GM23248 (cell line): ENCODE measurements at places on chromosomes 2 and 18. TPM values are rescaled to one million over a fixed set of nuclear protein-coding genes. Genes with fewer than 3 reads are reported as not detected.

DNA sequence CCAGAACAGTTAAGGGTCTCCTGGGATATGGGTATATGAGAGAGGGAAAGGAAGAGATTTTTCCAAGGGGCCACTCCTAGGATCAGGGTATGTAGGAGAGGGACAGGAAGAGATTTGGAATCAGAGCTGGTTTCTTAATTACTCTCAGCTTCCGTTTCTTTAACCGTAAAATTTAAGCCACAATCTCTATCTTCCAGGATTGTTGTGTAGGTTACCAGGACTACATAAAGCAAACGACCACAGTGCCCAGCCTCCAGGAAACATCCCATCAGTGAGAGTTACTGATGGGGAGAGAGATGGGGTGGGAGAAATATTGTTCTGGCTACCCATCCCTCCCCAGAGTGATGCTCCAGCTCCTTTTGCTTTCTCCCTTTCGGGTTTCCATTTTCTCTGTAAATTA, 114.6 kb upstream of the THUMPD2 start:
- no peak for DNase-seq

DNA sequence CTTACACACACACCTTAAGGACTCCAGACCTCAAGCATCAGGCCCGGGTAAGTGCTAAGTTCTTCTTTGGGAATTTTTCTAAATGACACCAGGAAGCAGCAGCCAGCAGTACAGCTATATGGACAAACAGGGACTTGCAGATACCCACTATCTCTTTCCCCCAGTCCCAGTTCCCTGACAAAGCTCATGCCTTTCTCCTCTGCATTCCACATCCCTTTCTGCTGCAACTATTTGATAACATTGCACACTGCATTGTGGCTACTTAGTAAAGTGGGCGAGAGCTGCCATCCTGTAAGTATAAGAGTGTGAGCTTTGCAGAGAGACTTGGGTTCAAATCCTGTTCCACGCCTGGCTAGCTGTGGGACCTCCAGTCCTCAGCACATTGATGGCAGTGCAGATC, 14.0 kb upstream of the CD226 start:
- DNase-seq, result no peak

- DNase-seq, result no peak
Measured at GRCh38 chr2:26653207-26654060, 12.3 kb upstream of the CIB4 start.

DNA sequence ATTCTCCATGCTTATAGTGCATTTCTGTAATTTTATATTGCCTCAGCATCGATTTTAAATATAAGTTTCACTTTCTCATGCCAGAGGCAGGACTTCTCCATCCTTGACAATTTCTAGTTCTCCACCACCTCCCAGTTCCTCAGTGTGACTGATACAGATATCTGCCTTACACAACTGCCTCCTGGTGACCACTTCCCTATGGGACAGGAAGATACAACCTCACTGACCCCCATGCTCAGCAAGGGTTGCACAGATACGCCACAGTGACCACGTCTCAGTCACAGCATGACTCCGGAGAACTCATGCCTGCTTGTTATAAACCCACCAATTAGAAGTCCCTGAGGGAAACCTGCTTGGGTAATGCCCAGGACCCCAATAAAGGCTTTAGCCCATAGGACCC, 284.0 kb upstream of the MC4R start:
- DNase-seq, result no peak

DNA sequence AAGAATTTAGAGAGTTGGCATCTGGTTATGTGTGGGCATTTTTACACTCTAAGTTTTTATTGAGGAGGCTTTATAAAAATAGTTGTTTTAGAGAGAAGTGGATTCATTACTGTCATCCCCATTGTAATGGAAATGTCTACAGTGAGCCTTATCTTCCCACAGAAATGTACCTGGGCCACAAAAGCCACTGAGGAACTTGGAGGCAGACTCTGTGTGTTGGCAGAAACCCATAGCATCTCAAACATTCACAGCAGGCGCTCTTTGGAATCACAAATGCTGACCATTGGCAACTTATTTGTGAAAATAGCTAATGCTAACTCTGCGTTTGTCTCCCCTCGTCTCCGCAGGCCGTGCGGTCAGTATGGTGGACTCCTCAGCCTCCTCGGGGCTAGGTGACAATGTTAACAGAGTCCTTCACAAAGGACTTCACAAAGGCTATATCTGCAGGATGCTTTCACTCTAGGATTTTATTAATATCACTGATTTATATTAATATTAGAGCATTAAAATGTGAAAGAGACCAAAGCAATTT, 689.1 kb upstream of the POU3F3 start:
- no peak for DNase-seq

GRCh38 chr18:6649421-6650126, 79.9 kb upstream of the ARHGAP28 start:
- DNase-seq, result no peak

DNA sequence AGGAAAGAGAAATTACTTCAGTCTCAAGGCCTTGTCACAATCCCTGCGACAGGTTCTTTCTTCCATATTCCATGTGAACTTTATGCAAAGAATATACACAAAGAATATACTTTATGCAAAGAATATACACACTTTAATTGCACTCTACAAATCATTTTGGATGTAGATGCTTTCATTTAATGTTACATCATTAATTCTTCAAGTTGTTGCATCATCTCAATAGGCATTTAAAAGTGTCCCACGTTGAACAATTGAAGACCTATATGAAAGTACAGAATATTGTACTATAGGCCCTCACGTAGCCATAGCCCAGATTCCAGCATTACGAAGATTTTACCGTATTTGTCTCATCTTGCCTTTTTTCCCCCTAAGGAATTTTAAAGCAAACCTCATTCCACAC, 33.1 kb upstream of the MAL start:
- no peak for DNase-seq

DNA sequence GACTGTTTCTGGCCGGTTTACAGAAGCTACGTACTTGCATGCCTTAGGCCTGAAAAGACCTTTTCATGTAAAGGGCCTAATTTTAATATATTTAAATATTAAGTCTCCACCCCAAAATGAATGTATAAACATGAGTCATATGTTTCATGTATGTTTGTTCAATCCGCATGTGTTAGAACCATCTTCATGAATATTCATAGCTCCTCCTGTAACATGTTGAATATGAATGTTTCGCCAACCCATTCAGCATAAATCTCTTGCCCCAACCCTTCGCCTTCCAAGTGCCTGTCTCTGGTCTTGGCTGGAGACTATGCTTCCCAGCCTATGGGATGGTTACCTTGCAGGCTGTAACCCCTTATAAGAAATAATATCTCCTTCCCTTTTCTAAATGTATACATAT, 212.5 kb downstream of the SCG2 start:
- DNase-seq, result no peak

- DNase-seq, result peak; percentile 52
Measured at GRCh38 chr18:59954755-59955156, 55.0 kb downstream of the PMAIP1 start.

DNA sequence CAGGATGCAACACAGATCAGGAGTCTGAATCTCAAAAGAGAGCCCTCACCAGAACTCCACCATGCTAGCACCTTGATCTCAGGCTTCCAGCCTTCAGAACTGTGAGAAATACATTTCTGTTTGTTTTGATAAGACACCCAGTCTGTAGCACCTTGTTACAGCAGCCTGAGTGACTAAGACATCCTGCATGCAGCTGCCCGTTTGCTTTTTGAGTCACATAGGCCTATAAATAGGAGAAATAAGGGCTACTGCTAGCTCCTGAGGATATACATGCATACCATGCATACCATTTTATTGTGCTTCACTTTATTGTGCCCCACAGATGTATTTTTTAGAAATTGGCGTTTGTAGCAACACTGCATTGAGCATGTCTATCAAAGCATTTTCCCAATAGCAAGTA, 337.8 kb downstream of the CDH2 start:
- peak; percentile 76 for DNase-seq

GRCh38 chr18:14978962-14979535, 231.1 kb downstream of the ANKRD30B start:
- DNase-seq, result peak; percentile 49

DNA sequence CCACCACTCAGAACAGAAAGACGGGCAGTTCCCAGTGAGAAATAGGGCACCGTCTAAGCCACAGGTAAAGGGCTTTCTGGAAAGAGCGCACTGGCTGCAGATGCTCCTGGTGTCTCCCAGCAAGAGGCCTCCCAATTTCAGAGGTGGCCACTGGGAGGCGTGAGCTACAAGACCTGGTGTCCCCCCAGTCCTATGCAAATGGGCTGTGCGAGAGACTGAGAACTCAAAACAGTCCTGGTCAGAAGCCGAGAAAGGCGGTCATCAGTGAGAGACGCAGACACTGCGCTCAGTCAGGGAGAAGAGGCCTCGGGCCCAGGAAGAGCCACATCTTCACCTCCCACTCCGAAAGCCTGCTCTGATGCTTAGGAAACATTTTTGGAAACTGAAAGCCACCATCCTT, 179.5 kb downstream of the EIPR1 start:
- no peak for DNase-seq

DNA sequence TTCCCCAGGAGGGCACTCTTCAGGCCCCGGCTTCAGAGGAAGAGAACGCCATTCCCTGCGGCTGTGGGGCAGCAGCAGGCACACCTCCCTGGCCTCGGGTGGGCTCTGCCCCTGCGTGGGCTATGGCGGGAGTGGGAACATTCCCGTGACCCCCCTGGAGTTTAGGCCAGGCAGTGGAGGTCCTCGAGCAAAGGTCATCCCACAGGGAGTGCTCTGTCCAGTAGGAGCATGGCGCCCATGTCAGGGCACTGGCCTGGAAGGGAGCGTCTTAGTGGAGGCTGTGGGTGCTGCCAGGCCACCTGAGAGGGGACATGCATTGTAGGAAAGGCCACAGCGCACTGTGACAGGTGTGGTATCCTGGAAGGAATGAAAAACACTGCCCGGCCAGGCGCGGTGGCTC, 9.2 kb upstream of the NFATC1 start:
- no peak for DNase-seq

GRCh38 chr2:143347271-143347695, 218.1 kb downstream of the ARHGAP15 start:
- DNase-seq, result no peak

DNA sequence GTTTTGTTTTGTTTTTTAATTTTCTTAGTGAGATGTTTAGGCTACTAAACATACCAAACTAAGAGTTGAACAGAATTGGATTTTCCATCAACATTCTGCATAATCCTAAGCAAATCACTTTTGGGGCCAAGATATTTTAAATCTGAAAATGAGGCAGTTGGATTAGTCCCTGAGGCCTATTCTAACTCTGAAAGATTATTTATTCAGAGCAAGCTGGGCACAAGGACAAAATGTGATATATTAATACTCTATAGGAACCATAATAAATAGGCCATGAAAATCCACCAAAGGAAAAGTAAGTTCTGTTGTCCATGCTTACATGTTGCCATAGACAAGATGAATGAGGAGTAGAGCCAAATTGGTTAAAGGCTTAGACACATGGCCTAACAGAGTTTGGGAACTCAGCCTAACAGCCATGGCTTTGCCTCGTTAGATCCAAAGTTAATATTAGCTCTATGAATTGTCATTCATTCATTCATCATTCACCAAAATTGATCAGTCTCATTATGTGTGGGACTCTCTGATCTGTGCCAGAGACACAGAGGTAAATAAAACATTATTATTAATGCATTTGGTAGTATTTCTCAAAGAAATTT, 183.5 kb downstream of the SCG2 start:
- DNase-seq, result no peak

DNA sequence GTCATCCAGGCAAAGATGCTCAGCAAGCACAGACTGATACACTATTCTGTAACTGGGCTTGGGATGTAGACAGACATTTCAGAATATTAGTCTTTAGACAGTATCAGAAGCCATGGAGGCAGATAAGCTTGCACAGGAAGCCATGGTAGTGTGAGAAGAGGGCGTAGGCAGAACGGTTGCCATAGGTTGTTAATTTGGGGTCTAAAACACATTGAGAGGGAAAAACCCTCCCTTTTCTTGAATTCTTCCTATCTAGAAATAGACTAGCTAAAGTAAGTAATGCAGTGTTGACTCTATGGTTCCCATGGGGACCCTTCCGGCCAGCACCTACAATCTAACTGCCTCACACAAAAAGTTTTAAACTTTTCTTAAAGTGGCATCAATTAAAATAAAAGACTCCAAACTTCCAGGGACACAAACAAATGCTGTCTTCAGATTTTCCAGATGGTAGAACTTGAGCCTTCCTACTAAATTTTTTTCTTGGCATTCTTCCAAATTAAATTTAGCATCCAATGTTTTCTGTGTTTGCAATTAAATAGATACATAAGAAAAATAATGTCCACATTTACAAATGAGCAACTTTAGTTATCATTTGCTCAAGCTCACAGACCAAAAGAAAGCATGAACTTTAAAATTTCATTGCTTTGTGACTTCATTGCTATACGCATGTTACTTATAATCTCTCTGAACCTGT, 1.9 kb downstream of the PRKRA start:
- DNase-seq, result no peak

- DNase-seq, result no peak
Measured at GRCh38 chr2:39731546-39731945, 47.5 kb downstream of the THUMPD2 start.

ALPG gene
- total RNA-seq, result not detected in 2 replicates

VWC2L gene
- total RNA-seq, result not detected in 2 replicates

TCF23 gene
- not detected in 2 replicates for total RNA-seq

SANBR gene
- total RNA-seq, result 8.5 and 10.1 TPM in 2 replicates

KCNS3 gene
- total RNA-seq, result 2.7 and 2.9 TPM in 2 replicates

RTTN gene
- 19.3 and 23.6 TPM in 2 replicates for total RNA-seq

GRB14 gene
- total RNA-seq, result not detected in 2 replicates

MPHOSPH10 gene
- 18.8 and 18.9 TPM in 2 replicates for total RNA-seq
